ENCODE measurements at places on chromosomes 3 and 15.
A peak's percentile ranks its signal among the peaks of the same experiment; 100 is the strongest.

DNA sequence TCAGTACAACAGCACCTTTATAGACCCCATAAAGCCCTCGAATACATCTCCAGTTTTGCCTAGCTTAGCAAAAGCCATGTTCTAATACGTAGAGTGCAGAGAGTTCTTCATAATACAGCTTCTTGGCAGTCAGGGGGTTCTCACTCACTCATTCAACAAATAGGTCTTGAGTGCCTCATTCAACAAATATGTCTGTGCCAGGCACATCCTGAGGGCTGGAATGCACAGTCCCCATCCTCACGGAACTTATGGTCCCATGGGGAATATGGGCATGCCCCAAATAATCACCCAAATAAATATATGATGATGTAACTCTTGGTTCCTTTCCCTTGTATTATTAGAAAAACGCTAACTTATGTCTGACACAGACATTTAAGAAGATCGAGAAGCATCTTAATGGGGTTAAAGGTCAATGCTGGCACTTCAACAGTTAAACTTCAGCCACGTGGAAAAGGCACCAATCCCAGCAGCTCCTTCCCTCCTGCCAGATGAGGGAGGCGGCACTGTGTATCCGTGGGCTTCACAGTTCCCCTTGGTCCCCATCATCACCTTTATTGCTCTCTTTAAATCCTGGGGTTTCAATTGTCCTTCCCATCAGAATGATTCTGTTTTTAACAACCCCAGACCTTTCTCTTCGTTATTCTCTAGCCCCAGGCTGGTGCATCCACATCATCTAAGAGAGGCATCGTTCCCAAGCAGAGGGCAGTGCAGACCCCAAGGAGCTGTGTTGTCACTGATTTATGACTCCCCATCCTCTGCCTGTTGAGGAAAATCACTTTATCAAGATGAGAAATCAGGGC lies 18.9 kb upstream of the SEMA5B start:
- no peak for DNase-seq

- no peak for DNase-seq
Observed at GRCh38 chr3:107581230-107581629, 58.5 kb downstream of the BBX start.

DNA sequence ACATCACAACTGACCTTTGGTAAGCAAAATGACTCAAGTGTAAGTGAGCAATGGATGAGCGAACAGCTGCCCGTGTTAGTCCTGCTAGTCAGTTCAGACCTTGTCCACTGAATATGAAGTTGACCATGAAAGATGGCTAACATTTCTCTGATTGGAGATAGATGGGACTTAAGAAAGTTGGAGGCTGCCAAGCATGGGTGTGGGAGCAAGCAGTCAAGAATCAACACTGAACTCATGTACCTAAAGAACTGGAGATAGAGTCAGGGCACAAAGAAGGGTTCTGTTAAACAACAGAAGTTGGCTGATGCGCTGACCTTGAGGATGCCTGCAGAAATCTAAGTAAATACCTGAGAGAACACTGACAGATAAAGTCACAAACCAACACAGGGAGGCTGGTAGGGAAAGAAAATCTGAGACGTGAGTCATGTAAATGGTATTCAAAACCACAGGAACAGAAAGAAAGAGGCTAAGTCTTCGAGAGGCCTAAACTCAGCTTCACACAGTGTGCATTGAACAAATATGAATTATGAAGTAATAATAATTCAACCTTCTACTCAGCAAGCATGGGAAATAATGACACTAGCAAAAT lies 30.7 kb upstream of the ANPEP start:
- DNase-seq, result no peak

DNA sequence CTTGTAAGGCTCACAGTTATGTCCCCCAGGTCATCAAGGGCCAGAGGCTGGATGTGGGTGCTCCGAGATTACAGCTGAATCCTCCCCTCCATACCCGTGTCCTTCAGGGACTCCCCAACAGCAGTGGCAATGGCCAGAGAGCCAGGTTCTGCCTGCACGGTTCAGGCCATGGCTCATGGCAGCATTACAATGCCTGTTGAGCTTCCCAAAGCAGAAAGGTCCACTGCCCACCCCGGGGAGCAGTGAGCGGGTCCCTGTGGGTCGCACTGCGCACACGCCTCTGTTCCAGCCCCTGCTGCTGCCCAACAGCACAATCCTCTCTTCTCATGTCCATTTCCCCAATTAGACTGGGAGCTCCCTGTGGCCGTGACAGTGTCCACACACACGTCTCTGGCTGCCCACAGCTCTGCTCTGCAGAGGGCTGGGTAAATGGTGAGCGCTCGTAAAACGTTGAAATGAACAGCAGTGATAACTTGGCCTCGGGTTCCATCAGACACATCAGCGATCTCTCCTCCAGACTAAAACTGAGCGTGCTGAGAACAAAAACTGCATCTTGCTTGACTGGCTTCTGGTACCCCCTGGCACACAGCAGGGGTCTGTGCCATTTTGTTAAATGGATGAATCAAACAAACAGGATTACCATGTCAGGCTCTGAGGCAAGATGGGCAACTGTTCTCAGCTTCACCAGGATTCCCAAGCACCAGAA lies 80.4 kb downstream of the VGLL4 start:
- DNase-seq, result no peak

DNA sequence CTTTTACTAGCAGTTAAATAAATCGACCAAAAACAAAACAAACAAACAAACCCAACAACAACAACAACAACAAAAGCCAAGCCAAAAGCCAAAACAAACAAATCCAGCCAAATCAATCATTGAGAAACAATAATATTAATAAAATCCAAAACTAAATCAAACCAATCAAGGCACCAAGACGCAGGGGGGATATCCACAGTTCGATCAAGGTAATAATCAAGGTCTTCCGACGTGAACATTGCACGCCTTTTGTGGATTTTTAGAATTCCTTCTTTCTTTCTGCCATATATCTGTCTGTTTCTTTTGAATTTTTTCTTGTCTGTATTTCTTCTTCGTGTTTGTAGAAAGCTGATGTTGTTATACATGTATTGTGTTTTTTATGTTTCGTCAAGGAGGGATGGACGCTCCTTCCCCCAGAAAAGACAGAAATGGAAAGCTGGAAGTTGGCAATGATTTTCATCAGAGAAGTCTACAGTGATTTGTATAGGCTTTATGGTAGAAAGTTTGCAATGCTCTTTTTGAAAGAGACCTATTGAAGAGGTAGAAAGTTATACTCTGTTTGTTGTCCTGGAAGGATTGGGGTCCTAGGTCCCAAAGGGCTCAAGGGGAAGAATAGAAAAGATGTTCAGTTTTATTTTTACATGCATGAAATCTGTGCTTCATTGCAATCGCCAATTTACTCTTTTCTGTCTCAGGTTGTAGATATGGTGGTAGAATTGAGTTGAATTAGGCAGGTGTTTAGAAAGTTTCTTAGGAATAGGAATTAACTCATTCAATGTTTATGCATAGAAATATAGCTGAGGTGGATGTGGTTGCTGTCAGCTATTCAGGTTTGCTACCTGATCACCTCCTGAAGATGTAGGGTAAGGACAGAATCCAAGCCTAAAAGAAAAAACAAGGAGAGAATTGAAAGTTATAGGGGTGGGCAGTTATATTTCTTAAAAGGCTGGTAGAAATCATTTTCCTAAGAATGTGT lies 1.2 kb downstream of the ARPP21 start:
- no peak for DNase-seq

DNA sequence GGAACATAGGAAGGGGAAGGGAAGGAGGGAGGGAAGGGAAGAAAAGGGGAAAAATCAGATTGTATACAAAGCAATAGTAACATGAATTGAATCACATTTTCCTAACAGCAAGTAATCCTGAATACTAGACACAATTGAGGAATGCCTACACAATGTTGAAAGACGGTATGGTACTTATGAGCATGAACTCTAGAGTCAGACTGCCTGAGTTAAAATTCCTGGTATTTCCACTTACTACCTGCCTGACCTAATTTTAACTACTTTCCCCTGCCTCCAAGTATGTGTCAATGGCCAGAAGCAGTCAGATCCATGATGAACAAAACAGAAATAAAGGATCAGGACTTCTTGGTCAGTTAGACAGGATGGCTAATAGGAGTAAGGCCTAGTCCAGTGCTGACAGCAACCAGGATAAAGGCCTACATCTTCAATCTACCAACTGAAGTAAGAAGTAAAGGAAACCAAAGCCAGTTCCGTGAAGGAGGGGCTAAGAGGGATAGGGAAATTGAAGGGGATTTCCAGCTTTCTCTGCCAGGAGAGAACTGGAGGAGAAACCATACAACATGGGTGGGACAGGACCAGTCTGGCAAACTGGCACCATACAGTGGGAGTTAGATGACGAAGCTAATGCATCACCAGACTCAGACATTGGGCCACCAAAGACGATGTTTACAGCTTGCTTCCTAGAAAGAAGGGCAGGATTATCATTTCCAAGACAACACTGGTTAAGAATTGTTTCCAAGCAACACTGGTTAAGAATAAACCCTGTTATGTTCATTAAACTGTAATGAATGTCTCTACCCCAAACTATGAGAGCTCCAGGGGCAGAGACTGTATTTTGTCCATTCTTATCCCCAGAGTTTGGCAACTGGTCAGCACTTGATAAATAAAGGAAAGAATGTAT lies 151.6 kb upstream of the UBE2E2 start:
- no peak for DNase-seq

DNA sequence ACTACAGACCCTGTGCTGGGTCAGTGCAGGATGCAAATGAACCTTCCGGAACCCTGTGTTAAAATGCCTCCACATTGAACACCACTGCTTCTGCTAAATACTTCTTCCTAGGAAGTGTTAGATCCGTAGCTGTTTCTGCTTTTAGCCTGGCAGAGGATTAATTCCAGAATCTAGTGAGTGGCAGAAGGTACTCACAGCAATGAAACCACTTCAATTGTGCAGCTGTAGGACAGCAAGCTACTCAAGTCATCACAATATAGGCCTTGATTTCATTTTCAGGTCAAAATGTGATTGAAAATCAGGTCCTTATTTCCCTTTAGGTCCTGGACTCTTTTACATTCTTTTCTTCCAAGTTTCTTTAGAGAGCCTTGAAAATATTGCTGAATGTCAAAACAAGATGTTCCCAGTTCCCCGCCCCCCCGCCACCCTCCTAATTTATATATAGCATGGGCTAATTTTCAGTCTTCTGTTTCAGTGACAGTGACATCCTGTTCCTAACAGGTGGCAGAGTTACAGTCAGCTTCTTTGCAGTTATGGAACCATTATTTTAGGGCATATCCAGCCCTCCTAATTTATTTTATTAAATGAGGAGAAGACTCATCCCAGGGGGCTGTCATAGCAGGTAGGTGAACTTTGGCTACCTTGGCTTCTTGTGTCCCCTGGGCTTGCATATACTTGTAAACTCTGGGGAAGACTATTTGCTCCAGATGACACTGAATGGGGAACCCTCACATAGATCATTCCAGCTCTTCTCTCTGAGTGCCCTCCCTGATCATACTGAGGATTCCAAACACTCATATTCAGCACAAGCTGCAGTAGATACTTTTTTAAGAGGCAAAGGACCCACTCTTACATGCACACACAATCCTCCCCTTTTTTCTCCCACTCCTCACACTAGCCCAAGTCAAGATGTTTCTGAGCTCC lies 28.0 kb upstream of the ARNT2 start:
- no peak for DNase-seq

- DNase-seq, result no peak
Observed at GRCh38 chr3:101902041-101902440, 52.7 kb downstream of the NFKBIZ start.

- no peak for DNase-seq
Observed at GRCh38 chr15:41730543-41730942, 43.7 kb upstream of the MAPKBP1 start.

DNA sequence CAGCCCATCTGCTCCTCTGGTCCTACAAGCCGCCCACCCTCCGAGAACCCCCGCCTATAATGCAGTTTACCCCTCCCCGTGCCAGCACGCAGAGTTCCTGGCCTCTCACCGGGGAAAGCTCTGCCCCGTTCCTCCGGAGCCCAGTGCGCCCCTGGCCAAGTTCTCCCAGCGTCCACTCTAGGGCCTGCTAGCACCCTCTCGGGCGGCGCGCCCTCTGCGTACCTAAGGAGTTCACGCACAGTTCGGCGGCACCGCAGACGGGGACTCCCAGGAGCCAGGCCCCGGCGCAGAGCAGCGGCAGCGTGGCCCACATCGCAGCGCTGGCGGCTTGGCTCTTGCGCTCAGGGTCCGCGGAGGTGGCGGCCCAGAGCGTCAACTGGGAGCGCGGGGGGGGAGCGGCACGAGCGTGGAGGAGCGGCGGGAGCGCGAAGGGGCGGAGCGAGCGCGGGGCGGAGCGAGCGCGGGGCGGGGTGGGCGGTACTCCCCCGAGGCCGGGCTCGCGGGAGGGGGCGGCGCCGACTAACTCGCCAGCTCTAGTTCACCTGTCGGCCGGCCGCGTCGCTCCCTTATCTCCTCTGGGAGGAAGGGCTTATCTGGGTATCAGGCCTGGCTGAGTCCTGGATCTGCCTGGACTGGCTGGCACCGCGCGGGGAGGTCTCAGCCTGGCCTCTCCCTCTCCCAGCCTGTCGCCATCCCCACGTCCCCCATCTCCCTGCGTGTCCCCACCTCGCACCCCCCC lies at the start of gene CTSH:
TSS of gene CTSH (minus strand) at position 378 of the 739 bp plus-strand sequence. CDS start at position 313, 65 bp downstream.
- peak; percentile 50 for DNase-seq

- no peak for DNase-seq
Observed at GRCh38 chr3:34780973-34781372, 858.4 kb upstream of the ARPP21 start.

DNA sequence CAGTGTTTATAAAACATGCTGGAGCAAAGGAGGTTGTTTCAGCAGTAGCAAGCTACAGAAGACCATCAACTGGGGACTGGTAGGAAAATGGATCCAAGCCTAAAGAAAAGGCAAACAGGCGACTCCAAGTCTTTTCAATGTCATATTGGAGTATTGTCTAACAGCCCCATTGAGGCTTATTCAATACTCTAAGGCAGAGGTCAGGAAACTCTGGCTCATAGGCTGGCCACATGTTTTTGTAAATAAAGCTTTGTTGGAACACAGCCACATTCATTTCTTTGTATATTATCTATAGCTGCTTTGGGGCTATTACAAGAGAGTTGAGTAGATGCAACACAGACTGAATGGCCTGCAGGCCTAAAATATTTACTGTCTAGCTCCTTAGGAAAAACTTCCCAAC lies 77.5 kb downstream of the RPL22L1 start:
- DNase-seq, result no peak

DNA sequence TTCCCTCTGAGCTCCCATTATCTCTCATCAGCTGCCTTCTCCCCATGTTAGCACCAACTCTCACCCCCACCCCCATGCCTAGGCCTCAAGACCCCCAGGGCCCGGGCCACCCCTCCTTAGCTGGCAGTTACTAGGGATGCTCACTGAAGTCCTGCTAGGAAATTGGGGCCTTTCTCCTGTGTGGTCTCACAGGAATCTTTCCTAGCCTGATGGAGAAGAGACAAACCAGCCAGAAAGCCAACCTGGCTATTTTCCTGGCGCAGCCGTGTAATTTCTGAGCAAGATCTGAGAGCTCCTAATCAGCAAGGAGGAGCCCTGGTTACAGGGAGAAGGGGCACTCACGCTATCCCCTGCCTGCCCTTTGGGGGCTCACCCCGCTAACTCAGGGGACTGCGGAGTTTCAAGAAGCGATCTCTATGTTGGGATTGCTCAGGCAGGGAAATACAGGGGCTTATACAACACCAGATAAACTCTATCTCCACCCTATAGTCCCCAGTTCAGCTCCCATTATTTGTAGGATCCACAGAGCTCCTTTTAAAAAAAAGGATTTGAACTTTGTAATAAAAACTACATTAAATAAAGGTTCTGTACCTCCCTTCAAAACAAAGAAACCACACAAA lies 25.2 kb downstream of the NR2F2 start:
- DNase-seq, result no peak

GRCh38 chr15:88627463-88627862 lies 6.3 kb downstream of the AEN start:
- no peak for DNase-seq

Data from stimulated activated CD8-positive, alpha-beta memory T cell treated with anti-CD3 and anti-CD28 coated beads, Interleukin-7, amount 100 ng/mL, for 1 hour (primary cell).